Right forelimb (tissue), 1 donor: ENCODE measurements at places on chromosomes 3 and 15.

DNA sequence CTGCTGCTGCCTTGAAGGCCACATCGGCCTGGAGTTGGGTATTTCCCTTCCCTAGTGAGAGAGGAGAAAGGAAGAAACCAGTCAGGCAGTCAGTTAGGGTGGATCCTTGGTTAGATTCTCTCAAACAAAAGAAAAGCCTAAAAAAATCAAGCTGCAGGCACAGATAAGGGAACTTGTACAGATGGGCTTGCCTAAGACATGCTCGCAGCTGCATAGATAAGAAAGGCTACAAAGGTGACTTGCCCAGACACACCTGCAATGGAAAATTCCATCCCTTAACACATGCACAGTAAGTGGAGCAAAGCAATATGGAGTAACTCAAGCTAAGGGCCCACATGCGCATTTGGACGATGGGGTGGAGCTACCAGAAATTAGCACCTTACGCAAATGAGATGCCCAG lies 199.7 kb upstream of the ARPP21 start:
- DNase-seq: no peak

- no peak for DNase-seq
Measured at GRCh38 chr3:171491361-171491760, 31.2 kb upstream of the TNIK start.

- no peak for DNase-seq
Measured at GRCh38 chr3:146948186-146948585, 343.0 kb upstream of the PLSCR5 start.

DNA sequence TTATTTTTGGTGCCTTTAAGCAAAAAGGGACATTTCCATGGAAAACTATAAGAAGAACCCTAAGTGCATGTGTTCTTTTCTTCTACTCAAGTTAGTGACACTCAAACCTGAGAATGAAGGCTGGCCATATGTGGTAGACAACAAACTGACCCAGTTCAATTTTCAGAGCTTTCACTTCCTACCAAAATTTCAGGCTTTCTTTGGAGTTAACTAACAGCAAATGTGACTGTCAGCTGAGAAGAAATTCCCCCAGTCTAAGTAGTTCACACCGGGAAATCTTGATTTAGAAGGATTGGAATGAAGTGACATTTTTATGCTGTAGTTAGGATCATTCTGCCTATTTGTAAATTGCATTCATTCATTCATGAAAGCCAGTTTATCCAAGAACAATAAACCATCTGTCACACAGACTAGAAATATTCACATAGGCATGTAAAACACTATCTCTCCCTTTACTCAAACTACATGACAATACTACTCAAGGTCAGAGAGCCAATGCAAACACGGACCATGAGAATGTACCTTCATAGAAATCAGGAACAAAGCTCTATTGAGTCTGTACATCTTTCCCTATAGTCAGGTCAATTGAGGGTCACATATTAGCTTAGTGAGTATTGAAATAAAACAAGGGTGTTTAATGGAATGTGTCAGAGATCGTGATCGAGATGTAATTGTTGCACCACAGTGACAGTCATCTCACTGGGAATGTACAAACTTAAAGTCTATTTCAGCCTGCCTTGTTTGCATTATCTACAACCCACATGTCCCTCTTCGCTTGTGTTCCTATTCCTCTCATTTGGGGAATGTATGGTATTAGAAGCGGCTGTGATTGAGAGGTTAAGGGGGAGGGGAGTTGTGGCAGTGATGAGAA lies 113.8 kb upstream of the TGFBR2 start:
- DNase-seq: no peak

GRCh38 chr3:108398510-108398909 lies 102.2 kb downstream of the HHLA2 start:
- no peak for DNase-seq

DNA sequence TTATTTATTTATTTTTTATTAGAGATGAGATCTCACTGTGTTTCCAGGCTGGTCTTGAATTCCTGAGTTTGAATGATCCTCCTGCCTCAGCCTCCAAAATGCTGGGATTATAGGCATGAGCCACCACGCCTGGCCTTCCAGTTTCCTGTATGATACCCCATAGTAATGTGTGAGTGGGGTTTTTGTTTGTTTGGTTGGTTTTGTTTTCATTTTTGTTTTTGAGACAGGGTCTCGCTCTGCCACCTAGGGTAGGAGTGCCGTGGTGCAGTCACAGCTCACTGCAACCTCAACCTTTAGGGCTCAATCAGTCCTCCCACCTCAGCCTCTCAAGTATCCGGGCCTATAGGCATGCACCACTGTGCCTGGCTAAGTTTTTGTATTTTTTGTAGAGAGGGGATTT lies 30.9 kb downstream of the GOLM2 start:
- DNase-seq: no peak
